ENCODE measurements at places on chromosomes 7 and 10.
A peak's percentile ranks its signal among the peaks of the same experiment; 100 is the strongest.

- no peak for DNase-seq
Measured at GRCh38 chr7:14196555-14196954, 207.1 kb upstream of the ETV1 start.

DNA sequence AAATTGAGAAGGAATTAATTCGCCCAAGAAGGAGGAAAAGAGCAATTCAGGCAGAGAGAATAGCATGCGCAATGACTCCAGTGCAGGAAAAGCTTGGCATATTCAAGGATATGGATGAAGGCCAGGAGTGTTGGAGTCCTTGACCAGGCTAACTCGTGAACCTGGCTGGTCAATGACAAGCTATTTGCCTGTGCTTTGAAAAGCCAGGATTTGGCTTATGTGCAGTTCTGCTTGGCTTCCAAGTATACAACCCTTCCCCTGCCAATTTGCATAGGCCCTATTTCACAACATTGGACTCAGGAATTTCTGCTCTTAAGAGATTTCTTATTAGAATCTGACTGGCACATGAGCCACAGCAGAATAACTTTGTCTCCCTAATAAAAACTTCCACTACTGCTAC, 72.3 kb upstream of the SP8 start:
- no peak for DNase-seq

- peak; percentile 83 for DNase-seq
Measured at GRCh38 chr10:70603449-70603801, 884 bp upstream of the PRF1 start.

- no peak for DNase-seq
Measured at GRCh38 chr10:3869036-3869435, 84.0 kb upstream of the KLF6 start.

DNA sequence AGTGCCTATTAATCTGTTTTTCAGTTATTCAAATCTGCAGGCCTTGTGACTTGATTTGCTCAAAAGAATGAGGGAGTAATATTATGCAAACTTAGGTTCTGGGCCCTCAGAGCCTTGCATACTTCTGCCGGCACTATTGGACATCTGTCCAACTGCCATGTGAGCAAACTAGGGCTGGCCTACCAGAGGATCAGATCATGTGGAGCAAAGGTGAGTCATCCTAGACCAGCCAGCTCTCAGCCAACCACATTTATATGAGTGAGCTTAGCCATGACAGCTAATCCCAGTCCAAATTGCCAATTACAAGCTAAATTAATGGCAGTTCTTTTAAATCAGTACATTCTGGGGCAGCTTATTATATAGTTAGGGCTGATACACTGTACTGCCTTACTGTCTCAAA, 69.6 kb downstream of the SDHAF3 start:
- DNase-seq = no peak

GRCh38 chr7:126495001-126495400, 757.7 kb downstream of the GRM8 start:
- no peak for DNase-seq

GRCh38 chr7:40299097-40299496, 164.3 kb downstream of the SUGCT start:
- DNase-seq = no peak

DNA sequence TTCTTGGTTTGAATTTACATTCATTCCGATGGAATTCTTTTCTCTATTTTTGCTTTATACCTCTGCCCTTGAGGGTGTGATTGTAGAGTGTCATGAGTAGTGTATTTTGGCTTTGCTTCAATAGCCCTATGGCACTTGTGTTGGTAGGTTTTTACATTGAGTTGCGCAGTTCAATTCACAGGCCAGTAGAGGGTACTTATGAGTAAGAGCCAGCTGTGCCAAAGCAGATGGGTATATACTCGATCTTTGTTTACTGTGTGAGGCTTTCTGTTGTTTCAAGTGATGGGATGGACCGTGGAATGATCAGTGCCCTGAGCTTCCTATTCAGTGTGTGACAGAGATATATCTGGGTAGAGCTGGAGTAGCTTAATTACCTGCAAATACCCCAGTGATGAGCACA, 4.3 kb upstream of the AKR1C3 start:
- peak; percentile 45 for DNase-seq

All from CD4-positive, alpha-beta T cell treated with Interferon alpha-2 for 1 hour (primary cell).